ENCODE measurements at places on chromosomes 6 and 20.

DNA sequence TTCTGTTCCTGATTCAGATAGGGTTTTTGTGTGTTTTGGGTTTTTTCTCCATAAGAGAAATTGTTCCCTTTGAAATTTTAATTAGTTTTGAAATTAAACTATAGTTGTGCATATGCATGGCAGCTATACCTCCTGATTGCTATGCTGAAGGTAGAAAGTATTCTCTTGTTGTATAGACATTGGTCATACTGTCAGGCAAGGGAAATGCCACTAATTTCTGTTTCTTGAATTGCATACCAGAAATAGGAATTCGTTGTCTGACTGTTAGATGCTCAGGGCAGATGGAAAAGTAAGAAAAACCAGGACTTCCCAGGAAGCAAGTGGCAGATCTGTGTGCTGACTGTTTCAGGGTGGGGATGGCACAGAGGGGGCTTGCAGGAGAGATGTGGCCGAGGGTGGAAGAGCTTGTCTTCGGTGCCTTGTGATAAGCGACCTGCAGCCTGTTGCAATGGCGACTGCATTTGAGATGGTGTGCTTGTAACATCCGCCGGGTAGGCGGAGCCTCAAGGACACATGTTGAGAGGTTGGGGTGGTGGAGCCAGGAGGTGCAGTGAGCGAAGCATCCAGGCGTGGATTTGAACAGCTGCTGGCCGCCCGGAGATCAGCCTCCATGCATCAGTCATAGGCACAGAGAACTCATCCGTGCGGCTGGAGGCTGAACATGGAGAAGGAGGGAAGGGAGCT, 42.8 kb downstream of the RREB1 start:
- no peak for DNase-seq

DNA sequence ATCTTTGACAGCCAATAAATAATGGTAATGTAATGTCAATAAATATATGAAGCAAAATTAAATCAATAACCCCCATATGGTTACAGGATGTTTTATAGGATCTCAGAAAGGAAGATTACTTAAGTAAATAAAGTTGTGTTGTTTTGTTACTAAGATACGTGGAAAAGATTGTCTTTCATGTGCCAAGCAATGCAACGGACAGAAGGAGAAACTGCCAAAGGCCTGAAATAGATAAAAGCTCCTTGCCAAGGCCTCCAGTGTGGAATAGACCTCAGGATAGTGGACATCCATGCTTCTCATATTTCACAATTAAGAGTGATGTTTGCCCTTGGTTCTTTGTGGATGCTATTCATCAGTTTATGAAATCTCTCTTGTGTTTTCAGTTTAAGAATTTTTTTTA, 16.4 kb upstream of the FNDC1 start:
- DNase-seq = no peak

GRCh38 chr6:16773362-16773761, 12.1 kb upstream of the ATXN1 start:
- DNase-seq = no peak

GRCh38 chr6:42049948-42050296, 402 bp upstream of the TAF8 start:
- no peak for DNase-seq

DNA sequence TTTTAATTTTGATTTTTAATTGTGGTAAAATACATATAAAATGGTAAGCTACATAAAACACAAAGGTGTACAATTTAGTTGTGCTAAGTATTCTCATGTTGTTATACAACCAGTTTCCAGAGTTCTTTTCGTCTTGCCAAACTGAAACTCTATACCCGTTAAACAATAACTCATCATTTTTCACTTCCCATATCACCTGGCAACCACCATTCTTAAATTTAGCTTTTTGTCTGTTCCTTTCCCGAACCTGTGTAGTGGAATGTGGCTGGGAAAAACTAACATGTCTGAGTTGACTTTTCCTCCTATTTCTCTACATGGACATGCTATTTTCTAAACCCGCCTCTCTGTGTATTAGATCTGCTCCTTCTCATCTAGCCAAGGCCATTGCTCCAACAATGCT, 27.6 kb downstream of the RPRD1B start:
- no peak for DNase-seq

GRCh38 chr6:6331946-6332601, 11.6 kb upstream of the F13A1 start:
- DNase-seq = no peak

- DNase-seq = no peak
Observed at GRCh38 chr6:162363757-162364156, 363.8 kb downstream of the PRKN start.

DNA sequence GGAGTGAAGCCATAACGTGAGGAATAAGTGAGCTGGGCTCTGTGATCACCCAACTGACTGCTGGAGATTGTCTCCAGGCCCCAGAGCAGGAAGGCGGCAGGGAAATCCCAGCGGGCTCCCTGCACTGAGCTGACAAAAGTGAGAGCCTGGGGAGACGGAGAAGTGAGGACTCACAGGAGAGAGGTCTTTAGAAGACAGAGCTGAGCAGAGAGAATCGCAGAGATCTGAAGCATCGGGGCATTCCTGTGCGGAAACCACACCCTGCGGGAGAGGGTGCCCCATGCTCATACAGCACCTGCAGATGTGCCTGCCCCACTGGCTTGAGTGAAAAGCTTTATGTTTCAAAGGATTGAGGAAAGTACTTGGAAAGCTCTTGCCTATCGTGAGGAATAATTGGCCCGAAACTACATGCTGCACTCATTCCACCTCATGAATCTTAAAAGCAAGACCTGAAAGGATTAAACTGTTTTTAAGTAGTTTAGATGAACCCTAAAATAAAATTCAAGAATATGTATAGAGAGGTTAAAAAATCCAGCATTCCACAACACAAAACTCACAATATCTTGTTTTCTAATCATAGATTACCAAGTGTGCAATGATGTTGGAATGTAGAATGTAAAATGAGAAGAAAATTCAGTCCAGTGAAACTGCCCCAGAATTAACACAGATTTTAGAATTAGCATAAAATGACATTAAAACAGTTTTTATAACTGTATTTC, 17.7 kb upstream of the THBS2 start:
- DNase-seq = no peak

DNA sequence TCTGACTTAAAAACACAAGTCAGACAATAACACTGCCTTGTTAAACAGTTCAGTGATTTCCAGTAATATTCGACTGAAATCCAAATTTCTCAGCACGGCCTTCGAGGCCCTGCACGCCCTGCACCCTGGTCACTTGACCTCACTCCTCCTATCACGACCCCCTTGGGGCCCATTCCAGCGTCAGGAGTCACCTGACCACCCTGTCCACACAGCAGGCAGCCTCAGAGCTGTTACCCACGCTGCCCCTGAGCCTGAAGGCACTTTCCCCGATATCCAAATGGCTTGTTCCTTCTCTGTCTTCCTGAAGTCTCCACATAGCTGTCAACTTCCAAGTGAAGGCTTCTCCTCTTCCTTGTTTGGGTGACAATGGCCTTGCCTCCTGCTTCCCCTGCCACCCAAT, 33.1 kb upstream of the SMOC2 start:
- no peak for DNase-seq

- DNase-seq = no peak
Observed at GRCh38 chr6:110114004-110114403, 65.5 kb downstream of the WASF1 start.

DNA sequence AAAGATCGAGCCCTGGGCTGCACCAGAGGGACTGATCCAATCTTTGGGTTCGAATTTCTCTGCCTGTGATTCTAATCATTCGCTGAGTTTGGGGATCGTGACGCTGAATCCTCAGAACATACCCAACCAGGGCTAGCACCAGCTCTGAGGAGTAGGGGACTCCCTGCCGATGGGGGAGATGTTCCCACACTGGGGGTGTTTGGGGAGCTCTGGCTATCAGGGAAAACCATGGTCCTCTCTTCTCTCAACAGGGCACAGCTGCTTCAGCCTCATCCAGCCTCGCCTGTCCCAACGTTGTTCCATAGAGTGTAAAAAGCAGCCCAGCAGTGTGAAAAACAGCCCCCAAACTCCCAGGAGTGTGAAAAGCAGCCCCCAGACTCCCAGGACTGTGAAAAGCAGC, 136.6 kb downstream of the ANKRD60 start:
- no peak for DNase-seq

DNA sequence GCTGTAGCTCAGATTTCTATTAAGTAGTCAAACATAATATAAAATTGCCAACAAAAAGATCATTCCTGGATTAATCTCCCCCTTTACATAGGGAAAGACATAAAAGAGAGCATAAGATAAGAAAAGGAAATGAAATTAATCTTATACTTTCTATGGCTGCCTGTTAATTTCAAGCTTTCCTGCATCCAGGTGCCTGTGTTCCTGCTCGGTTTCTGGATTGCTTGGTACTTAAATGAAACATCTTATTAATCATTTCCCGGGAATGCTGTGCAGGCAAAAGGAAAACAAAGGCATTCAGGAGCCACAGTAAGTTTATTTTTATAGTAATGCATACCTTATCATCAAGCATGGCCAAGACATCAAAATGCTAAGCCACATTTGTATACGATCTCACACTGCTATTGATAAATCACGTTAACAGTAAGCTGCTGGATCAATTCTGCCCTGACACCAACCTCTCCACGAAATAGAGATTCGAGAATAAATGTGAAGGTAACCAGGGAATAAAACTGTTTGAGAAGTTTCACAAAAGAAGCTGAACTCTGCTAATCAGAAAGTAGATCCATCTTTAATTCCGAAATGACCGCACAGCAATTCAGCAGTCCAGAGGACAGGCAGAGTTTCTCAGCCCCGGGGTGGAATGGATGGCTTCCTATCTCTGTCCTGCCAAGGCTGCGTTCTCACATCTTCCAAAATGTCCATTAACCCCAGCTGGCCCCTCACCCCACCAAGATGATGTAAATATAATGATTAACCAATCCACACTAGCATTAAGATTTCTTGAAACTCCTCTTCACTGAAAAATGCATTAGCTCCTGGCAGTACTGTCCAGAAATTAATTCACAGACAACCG, 32.6 kb upstream of the APCDD1L start:
- DNase-seq = no peak

DNA sequence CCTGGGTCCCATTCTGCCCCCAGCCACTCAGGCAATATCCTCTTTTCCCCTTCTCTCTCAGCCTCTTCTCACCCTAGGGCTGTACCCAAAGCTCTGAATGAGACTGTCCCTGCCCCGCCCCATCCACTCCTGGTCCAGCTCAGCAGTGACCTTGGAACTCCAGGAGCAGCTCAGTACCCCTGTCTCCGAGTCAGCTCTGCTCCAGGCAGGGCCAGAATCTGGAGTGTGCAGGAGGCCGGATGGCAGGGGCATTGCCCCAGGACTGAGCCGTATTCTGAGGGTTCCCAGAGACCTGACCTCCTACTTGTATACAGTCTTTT, 2.0 kb upstream of the RAET1G start:
- no peak for DNase-seq

GRCh38 chr6:152461556-152461955, 175.6 kb downstream of the SYNE1 start:
- DNase-seq = no peak

DNA sequence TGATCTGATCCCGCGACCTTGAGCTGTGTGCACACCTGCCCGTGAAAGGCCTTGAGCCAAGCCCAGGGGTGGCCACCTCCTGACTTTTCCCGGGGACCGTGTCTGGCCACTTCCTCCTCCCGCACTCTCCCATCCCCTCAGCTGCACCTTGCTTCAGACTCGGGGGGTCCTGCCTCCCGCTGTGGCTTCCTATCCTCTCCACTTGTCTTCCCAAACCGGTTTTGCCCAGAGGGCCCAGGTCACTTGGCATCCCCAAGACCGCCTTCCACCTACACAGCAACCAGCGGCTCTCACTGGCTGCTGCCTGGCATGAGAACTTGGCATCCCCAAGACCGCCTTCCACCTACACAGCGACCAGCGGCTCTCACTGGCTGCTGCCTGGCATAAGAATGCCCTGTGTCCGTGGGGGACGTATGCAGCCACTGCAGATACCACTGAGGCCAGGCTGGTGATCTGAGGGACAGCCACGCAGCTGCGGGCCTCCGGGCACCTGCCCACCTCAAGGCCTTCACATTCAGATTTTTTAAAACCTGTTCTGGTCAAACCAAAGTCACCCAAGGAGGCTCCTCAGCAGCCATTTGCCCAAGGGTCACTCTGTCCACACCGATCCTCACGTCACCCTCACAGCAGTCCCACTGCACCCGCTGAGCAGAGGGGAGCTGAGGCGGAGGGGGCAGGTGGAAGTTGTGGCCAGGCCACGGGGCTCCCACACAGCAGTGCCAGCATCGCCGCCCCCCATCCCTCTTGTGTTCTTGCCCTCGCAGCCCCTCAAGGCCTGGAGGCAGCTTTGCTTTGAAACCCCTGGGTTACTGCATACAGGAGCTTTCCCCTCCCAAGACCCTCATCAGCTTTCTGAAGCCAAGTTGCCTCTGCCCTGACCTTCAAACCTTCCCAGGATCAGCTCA, 245.5 kb downstream of the TAF4 start:
- no peak for DNase-seq

GRCh38 chr20:14780508-14780907, 443.1 kb upstream of the FLRT3 start:
- DNase-seq = no peak

DNA sequence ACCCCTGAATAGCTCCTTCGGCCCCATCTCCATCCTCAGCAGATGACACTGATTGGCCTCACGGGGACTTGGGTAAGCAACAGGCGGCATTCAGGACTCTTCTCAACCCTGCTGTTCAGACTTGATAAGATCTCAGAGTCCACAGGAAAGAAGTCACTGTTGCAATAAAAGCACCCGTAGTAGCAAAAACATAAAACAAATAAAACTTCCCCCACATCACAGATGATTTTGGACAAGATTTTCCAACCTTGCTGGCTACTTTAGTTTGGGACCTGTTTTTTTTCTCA, 17.1 kb upstream of the C20orf144 start:
- DNase-seq = no peak

- DNase-seq = peak; percentile 60
Observed at GRCh38 chr20:40668449-40669228, 20.4 kb downstream of the MAFB start.

DNA sequence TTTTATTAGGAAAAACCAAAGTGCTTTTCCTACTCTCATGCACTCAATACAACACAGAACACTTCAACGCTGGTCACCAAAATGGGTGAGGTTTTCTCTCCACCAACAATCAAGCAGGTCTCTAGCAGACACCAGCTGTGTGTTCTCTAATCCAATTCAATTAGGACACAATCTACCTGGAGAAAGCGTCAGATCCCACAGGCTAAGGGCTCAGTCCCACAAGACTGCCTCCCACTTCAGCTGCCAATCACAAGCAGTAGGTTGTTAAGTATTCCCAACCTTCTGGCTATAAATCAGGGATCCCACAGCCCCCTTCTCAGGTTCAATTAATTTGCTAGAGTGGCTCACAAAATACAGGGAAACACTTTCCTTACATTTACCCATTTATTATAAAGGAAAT, 47.7 kb downstream of the STMND1 start:
- DNase-seq = no peak
